Effector CD8-positive, alpha-beta T cell (primary cell): ENCODE measurements at places on chromosomes 7 and 10.

GRCh38 chr7:2190531-2190930 lies 42.2 kb downstream of the MAD1L1 start:
- DNase-seq, result no peak

DNA sequence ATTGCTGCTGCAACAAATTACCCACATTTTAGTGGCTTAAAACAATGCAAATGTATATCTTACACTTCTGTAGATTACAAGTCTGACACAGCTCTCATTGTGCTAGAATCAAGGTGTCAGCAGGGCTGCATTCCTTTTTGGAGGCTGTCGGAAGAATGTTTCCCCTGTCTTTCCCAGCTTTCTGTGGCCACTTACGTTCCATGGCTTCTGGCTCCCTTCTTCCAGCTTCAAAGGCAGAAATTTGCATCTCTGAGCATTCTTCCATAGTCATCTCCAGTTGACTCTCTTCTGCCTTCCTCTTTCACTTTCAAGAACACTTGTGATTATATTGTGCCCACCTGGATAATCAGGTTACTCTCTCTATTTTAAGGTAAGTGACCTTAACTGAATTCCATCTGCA lies 125.3 kb downstream of the GPR158 start:
- DNase-seq, result no peak

DNA sequence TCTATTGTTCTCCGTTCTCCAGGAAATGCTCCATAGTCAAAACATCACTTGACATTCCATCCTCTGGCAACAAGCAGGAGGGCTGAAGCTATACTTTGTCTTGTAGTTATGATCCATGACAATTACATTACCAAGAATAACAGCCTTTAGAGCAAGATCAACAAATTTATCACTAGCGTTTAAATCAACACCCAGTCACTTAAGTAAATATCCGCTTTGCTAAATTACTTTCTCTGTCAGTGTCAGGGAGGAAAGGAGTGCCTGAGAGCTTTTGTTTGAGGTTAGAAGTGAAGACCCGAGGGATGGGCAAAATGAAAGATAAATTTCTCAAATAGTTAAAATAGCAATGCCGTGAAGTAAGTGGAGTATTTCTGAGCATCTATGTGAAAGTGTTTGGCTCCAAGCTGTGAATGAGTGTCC lies 236.1 kb upstream of the BMPER start:
- no peak for DNase-seq

- no peak for DNase-seq
Observed at GRCh38 chr7:133645884-133646391, 393.1 kb downstream of the EXOC4 start.

DNA sequence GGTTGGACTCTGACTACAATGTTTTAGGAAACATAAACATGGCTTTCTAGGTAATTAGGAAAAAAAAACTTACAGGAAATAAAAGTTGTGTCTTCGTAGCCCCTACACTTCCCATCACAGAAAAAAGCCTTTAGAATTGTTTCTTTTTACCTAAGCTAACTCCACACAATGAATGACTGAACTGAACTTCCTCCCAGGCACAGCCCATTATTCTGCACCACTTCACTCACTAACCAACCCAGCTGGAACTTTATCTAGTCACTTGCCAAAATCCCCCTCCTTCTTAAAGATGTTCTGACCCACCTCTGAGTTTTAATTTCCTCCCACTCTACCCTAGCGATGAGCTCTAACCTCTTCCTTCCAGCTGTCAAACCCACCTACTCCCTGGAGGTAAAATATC lies 91.7 kb upstream of the MEOX2 start:
- DNase-seq, result no peak
